Type B pancreatic cell (in vitro differentiated cells): ENCODE measurements at places on chromosomes 6 and 20.

GRCh38 chr6:11213422-11214021 is 18.9 kb downstream of the NEDD9 start:
- no peak for DNase-seq

DNA sequence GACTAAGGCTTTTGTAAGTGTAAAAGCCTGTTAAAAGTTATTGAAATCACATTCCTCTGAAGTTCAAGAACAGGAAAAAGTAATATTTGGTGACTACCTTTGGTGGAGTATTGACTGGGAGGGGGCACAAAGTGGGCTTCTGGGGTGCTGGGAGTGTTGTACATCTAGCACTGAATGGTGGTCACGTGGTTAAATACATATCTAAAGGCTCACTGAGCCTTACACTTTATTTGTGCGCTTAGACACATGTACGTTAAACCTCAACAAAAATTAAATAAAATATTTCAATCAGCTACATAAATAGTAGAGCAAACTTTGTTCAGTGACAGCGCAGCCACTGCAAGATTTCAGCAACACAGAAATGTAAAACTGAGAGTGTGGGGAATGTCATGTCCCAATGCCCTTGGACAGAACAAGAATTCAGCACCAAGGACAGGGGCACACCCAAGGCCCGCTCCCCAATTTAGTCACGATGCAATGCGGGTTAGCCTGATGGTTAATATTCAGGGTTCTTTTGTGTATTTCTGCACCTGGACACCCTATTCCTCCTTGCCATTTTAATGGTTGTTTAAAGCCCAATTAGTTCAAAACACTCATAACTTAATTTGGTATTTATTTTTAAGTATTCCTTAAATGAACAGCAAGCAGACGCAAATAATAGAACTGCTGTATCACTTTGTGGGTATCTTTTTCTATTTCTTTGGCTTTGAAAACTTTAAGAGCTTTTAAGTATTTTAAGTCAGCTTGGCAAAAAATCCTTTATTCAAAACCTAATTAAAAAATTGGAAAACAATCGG is 37.4 kb downstream of the ANGPT4 start:
- no peak for DNase-seq

- DNase-seq, result no peak
Measured at GRCh38 chr6:39923394-39923793, 10.9 kb downstream of the MOCS1 start.

GRCh38 chr20:37821696-37822095 is 81.2 kb upstream of the VSTM2L start:
- no peak for DNase-seq

GRCh38 chr6:63456734-63457133 is 115.5 kb upstream of the LOC128125822 start:
- DNase-seq, result no peak

- no peak for DNase-seq
Measured at GRCh38 chr6:87220997-87221396, 65.6 kb downstream of the ZNF292 start.

DNA sequence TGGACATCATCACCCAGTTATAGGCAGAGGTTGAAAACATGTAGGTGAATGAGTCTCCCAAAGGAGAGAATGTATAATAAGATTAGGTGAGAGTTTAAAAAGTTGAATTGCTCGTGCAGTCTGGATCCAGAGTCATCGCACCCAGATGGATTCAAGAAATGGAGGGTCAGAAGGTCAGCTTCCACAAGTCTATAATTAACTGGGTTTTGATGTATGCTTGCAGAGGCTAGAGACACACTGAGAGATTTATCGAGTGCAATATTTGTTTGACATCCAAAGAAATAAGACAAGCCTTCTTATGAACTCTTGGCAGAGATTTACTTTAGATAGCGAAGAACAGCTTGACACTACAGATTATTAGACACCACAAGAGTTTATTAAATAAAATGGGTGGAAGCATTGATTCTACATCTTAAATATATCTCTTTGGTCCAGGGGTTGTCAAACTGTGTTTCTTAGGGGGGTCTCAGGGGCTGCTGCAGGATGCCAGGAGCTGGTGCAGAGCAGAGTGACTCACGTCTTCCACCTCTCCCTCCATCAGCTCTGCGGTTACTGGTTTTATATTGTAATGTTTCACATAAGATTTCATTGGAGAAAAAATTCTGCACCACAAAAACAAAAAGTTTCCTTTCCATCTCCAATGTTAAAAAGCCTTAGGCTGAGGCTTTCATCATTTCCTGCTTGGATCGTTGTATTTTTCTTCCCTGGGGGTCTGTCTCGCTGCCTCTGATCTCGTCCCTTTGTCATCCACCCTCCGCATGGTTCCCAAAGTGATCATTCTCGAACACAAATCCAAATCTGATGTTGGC is 176.2 kb upstream of the AHI1 start:
- DNase-seq, result no peak

- DNase-seq, result no peak
Measured at GRCh38 chr20:57212534-57213276, 53.7 kb downstream of the BMP7 start.
